Stimulated activated CD4-positive, alpha-beta T cell treated with anti-CD3 and anti-CD28 coated beads, Interleukin-2, amount 100 ng/mL, for 24 hours (primary cell): ENCODE measurements at places on chromosomes 5 and 9.

GRCh38 chr5:128109138-128109537 lies 25.6 kb downstream of the SLC12A2 start:
- no peak for DNase-seq

DNA sequence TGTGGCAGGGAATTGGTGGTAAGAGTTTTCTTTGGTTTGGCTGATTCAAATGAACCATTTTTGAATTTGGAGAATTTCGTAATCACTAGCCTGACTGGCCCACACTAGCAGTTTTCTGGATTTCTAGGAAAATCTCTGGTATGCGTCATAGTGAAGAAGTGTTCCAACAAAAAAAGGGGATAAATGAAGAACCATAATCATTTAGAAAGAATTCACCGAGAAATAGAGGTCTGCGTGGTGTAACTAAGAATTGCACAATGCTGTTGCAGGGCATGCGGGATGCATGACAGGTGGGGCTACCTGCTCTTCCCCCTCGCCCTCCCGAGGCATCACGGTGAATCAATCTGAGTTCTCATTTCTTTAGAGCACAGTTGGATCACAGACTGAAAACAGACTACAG lies 232.3 kb upstream of the PAPPA start:
- no peak for DNase-seq

GRCh38 chr9:88006511-88007290 lies 32.4 kb upstream of the CDK20 start:
- DNase-seq, result no peak

DNA sequence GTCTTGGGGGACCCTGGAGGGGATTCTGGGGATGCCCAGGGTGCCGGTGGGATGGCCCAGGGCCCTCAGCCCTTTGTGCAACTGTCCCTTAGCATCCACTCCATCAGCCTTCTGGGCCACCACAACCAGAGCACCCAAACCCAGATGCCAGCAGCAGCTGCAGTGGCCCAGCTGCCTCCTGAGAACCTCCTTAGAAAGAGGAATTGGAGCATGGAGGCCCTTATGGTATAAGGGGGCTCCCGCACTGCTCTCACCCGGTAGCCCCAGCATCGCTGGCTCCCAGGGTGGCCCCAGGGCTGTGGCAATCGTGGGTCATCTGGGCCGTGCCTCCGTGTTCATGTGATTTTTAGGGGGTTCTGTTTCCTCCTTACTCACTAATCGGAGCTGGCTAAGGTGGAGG lies 463.3 kb downstream of the ICE1 start:
- DNase-seq, result no peak

- no peak for DNase-seq
Measured at GRCh38 chr9:101578378-101578777, 16.4 kb downstream of the PPP3R2 start.

- DNase-seq, result no peak
Measured at GRCh38 chr9:101054657-101055056, 26.1 kb downstream of the PLPPR1 start.

DNA sequence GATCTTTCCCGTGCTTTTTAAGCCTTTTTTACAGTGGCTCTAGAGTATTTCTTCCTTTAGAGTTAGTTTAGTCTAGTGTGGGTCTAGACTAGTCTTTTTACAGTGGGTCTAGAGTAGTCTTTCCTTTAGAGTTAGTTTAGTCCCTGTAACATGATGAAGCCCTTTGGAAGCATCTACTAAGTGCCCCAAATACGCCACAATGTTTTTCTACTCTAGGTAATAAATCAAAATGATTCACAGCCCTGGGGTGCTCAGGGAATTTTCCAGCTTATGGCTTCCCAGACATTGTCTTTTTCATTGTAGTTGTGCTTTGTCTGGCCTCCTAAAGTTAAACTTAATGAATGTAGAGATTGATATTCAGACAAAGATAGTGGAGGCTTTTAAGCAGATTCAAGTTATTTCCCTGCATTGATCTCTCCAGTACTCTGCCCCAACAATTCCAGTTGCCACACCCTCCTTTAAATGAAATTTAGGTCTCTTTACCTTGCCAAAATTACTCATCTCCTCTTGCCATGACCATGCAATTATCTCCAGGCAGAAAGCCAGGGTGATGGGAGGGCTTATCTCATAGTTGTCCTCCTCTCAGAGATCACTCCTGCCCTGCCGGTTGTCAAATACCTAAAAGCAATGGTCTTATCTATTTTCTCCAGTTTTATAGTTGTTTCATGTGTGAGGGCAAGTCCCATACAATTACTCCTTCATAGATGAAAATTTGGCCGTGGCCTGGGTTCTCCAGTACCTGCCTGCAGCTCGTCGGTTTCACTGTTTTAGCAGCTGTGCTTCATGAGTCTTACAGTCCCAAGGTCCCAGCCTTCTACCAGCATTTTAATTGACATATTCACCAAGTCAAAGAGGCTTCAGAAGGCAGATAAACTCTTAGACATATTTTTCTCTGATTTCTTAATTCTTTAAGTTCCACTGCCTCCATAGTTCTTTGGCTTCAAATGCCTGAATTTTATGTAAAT lies 794.0 kb upstream of the COX7C start:
- DNase-seq, result no peak

GRCh38 chr9:37202091-37202490 lies 81.7 kb downstream of the ZCCHC7 start:
- no peak for DNase-seq

DNA sequence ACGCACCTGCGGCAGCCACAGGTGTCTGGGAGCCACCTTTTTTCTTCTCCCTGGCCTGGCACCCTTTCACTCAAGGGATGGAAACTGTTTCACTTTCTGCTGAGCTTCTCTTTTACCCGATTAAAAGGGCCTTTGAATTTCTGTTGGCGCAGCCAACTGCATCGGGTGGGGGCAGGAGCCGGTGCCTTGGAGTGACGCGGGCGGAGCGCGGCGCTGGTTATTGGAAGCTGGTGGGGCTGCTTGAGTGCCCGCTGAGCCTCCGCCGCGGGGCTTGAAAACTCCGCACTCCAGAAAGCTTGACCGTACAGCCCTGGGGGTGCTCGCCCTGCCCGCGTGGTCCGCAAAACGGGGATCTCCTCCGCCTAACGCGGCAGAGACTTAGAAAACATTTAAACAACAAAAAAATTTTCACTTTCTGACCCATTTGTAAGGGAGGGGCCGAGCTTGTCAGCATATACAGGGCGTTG lies 52.0 kb upstream of the TJP2 start:
- DNase-seq, result peak; percentile 51

GRCh38 chr9:127005770-127006314 lies 91.3 kb downstream of the RALGPS1 start:
- DNase-seq, result no peak

DNA sequence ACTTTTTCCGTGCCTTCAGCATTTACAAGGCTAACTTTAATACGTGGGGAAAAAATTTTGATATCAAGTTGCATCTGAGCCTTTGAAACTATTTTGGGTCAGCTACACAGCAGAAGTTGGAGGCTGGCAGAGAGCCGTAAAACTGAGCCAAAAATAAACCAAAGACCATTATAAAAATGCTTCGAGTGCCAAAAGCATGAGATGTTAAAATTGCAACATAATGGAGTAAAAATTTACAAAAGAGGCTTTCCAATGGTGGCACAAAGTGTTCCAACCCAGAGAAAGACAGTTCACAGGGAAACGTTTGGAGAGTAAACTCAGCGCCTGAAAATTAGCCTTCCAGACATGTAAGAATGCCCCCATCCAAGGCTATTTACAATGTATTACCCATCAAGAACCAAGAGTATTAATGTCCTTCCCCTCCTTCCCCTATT lies 190.3 kb downstream of the TLE1 start:
- DNase-seq, result no peak

DNA sequence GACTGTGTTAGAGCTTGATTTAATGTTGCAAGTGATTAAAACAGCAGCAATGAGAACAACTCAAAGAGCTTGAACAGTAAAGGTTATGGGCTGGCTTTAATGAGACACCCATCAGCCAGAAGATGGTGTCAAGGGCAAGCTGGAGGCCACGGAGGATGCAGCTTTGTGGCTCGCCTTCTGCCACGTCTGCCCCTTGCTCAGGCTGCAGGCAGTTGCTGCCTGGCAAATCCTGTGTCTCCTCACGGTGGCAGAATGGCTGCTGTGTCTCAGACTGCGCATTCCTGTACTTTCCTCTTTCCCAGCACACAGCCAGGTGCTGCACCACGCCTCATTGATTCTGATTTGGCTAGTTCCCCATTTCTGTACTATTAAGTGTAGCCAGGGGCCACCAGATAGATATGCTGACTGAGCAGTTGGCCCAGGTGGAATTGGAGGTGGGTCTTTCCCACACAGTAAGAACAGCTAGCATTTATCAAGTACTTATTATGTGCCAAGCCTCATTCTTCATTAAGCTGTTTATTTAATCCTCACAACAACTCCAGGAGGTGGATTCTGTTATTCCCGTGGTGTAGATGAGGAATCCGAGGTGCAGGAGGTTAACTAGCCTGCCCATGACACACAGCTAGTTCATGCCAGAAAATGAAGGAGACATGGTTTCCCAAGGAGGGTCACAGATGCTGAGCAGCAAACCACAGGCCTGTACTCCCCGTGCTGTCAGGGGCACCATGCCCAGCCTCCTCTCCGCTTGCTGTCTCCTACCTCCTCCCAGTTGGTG lies 3.5 kb downstream of the NXNL2 start:
- DNase-seq, result no peak

- peak; percentile 25 for DNase-seq
Measured at GRCh38 chr5:54743997-54744788, 226.6 kb downstream of the SNX18 start.

GRCh38 chr9:9498128-9498527 lies 1114.7 kb downstream of the PTPRD start:
- DNase-seq, result no peak

GRCh38 chr9:104074876-104075275 lies 19.2 kb upstream of the SMC2 start:
- DNase-seq, result no peak

DNA sequence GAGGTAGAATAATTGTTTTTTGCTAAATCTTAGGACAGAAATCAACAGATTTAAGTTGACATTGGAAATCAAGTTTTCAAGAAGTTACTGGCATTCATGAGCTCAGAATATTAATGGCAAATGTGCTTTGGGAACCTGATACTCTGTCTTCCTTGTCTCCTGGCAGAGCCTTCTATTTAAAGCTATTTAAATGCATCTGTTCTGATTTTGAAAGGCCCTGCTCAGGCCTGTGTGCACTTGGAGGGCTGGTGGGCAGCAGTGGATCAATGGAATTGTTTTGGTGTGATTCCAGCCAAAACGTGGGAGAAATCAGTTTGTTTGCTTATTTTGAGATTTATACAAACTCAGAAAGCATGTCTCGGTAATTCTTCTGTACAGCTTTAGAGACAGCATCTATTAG lies 38.5 kb downstream of the FBXL7 start:
- DNase-seq, result no peak

DNA sequence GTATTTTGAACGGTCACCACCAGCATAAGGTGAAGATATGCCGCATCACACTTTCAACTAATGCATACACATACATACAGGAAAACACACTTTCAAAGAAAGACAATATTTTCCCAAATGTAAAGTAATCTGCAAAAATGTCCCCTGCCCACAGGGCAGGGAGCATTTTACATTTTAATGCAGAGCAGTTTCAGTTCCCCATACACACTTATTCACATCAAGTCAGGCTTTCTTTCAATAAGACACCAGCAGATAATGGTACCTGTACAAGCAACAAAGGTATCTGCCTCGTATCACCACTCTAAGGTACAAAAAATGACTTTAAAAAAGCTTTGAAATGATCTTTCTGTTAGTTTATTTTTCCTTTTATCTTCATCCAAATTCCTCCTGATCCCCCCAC lies 247.1 kb upstream of the CCNG1 start:
- DNase-seq, result no peak

GRCh38 chr5:121350181-121350930 lies 501.3 kb upstream of the FTMT start:
- DNase-seq, result no peak

DNA sequence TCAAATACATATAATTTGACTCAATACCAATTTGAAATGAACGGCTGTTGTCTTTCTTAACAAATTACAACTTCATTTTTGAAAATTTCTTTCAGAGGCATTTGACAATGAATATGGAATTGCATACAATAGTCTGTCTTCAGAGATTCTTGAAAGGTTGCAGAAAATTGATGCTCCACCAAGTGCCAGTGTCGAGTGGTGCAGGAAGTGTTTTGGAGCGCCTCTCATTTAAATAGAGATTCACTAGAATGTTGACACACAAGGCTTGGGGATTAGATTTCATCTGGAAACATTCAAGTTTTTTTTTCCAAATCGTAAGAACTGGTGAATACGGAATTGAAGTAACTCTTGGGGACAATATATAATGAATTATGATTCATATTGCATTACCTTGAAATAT lies 8.1 kb downstream of the RPS6 start:
- DNase-seq, result no peak

GRCh38 chr5:54718656-54719055 lies 201.1 kb downstream of the SNX18 start:
- DNase-seq, result no peak

GRCh38 chr5:65625743-65626142 lies 916 bp downstream of the SHLD3 start:
- DNase-seq, result no peak

DNA sequence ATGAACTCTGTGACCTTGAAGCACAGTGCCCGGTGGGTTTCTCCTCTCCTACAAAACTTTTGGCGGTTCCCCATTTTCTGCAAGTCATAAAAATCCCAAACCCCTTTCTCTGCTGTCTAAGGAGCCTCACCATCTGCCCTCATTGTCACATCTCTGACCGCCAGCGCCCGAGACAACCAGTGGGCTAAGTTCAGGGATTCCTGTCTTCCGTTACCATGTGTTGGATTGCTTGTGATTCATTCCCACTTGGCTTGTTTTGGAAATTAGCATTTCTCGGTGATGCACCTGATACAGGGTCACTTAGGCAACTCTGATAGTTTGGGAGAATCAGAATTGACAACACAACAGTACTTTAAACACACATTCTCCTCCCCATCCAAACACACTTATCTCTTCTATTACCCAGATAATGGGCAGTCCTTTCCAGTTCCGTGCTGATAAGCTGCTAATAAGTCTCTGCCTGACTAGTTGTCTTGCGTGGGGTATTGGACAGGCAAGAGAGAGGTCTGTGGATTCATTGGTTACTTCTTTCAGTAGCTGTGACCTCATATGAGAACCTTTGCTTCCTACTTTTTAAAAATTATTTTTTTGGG lies 70.0 kb upstream of the KLF4 start:
- no peak for DNase-seq

DNA sequence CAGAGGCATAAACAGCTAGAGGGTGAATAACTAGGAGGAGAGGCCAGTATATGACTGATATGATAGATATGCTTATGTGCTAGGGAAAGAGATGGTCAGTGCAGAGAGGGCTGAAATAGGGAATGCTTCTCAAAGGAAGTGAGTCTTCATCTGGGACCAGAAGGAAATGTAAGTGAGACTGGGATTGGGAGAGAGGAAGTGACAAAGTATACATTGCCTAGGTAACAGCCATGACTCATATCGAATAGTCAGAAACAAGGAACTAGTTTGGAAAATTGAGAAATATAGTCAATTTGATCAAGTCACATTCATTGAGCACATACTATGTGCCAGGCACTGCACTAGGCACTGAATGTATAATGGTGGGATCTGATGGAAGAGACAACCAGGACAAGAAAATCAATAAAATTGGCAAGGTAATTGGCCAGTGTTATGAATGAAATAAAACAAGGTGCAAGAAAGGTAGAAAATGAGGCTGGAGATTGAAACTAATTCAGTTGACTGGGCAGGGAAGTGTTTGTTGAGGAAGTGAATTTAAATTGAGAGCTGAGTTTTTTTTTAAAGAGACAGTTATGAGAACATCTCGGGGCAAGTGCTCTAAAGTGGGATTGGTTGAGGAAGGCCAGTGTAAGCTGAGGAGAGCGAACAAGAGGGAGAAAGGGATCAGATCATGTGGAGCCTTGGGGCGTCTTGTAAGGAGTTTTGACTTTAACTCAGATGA lies 4.3 kb downstream of the ERAP2 start:
- DNase-seq, result no peak
